Glomerular endothelial cell (primary cell): ENCODE measurements at places on chromosomes 12 and 14.

DNA sequence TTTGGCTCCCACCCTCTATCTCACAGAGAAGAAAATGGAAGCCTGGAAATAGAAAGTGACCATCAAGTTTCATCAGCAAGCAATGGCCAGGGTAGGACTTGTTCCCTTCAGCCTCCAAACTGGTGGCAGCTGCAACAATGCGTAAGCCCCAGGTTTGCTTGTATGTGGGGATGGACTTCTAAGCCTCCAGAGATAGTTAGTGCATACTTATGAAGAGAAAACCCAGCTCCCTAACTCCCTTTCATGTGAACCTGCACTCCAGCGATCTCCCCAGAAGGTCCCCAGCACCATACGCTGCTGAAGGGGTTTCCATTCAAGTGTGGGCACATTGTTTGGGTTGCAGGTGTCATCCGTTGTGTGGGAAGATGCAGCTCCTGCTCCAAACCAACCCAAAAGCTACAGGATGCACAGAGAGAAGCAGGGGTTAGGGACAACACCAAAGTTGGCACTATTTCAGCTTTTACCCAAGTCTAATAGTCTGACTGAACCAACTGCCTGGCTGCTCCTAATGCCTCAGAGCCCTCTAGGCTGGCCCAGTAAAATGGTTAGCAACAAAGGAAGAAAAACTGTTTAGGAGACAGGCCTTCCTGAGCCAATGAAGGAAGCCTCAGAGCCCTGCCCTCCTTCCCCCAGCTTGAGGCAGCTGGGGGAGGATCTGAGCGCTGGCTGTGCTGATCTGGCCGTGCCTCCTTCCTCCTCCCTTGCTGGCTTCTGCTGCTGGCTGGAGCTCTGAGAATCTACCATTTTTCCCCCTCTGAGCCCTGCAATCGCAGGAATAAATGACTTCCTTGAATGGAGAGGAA, 12.3 kb downstream of the ZFP36L1 start:
- DNase-seq = no peak

GRCh38 chr14:52051251-52051650, 17.6 kb downstream of the NID2 start:
- no peak for DNase-seq

DNA sequence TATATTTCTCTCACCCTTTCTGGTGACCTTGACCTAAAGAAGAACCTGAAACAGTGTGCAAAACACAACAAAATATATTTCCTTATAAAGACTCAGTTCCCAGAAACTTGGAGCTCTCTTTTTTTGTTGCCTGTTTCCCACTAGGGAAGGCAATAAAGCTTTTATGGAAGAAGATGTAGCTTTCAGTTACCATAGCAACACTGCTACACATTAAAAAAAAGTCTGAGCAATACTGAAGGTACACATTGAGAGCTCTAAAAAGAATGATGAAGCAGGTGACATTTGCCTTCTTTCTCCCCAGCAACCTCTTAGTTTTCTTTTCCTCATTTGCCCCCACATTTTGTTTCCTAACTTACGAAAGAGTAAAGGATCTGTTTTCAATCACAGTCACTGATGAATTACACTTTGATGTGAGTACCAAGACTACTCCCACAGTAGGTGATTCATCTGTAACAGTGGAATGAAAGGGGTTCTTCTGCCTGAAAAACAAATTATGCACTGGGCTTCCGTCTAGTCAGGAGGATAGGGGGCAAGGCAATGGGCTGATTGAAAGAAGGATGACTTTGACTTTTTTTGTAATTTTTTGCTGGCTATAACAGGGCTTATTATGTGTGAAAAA, 1.1 kb upstream of the CATSPERB start:
- no peak for DNase-seq

GRCh38 chr12:75374971-75375370, 15.9 kb upstream of the GLIPR1L2 start:
- DNase-seq = no peak

- DNase-seq = no peak
These were observed 63.3 kb downstream of the CALM1 start for GRCh38 chr14:90460136-90460535.

- peak; percentile 27 for DNase-seq
These were observed 46.8 kb downstream of the TMEM117 start for GRCh38 chr12:43882578-43883178.

- no peak for DNase-seq
These were observed 39.6 kb downstream of the TEAD4 start for GRCh38 chr12:2998789-2999264.

GRCh38 chr12:108810636-108811035, 46.7 kb downstream of the SSH1 start:
- DNase-seq = no peak

DNA sequence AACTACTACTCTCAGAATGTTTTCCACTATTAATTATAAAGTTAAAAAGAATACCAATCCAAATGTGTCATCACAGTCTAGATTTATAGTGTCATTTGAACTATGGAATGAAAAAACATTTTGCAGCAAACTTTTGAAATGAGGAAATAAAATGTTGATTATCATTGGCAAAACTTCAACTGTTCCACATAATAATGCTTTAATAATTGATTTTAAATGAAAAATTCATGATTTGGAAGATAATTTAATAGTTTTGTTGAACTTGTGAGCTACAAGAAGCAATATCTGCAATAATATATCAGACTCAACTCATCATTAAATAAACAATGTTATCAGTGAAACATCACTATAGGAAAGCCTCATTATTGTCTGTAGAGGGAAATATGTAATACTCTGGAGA, 48.2 kb upstream of the DCN start:
- no peak for DNase-seq

- no peak for DNase-seq
These were observed 262.4 kb upstream of the PDE3A start for GRCh38 chr12:20105943-20106342.

DNA sequence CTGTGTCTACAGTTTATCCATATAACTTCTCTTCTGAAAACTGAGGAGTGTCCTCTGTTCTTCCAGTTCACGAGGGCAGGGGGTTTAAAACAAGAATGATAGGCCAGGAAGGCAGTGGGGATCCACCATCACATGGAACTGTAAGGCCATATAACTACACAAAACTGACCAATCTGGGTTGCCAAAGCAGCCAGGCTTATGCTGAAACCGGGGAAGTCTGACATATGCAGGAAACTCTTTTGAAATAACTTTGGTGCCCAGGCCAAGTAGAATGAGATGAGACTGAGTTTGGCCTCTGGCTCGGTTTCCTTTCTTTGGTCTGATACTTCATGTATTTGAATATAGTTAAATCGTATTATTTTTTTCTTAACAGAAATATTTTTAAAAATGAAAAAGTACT, 18.0 kb upstream of the ATF1 start:
- DNase-seq = no peak

DNA sequence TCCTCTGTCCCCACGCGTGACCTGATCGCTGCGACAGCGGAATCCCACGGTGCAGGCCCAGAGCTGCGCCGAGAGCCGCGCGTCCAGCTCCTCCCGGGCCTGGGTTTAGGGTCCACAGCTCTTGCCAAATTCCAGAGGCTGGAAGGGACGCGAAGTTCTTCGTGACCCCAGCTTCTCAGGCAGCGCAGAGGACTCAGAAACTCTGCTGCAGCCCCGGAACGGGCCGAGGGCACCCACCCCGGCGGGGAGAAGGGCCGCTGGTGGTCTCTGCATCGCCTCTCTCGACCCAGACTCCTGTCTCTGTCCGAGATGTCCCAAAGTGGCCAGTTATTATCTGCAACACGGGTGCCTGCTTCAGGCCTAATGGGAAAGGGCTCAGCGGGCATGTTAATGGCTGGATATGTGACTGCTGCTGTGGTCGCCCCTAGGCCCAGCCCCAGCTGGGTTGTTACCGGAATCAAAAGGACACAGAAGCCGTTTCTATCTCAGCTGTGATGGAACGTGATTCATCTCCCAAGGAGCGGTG, 236.4 kb downstream of the VRK1 start:
- DNase-seq = no peak

- DNase-seq = no peak
These were observed 75.8 kb downstream of the GPATCH2L start for GRCh38 chr14:76227450-76228050.

GRCh38 chr12:21879312-21879711, 61.9 kb downstream of the ABCC9 start:
- DNase-seq = no peak

GRCh38 chr12:4615667-4616066, 33.2 kb downstream of the AKAP3 start:
- no peak for DNase-seq

GRCh38 chr14:80575763-80576162, 364.5 kb upstream of the DIO2 start:
- DNase-seq = no peak

DNA sequence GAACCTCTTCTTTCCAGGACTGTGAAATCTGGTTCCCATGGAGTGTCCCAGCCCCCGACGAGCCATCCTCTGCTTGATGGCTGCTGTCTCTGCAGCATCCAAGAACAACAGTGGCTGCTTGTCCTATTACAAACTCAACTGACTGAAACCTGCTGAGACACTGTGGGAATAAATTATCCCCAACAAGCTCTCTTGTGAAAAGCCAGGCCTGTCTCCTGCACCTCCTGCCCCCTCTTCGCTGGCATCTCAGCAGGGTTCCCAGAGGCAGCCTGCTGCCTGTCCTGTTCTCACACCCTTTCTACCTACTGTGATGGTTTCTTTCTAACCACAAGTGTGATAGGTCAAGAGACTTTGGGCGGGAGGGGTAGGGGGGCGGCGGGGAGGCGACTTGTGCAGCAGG, 180.2 kb downstream of the TSPAN9 start:
- no peak for DNase-seq

DNA sequence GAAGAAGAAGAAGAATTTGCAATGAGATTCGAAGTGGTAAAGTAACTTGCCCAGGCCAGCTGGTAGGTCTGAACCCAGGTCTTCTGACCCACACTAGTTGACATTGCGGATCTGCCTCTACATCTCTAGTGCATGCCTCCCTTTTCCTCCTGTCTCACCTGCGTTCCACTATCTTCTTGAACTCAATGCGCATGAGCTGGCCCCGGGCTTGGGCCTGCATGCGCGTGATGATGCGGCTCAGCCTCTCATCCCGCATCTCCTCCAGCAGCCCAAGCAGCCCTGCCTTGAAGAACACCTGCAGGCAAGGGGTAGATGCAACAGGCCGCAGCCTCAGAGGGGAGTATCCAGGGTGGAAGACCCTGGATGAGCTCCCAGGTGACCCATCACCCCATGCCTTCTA, 11.9 kb downstream of the MYH6 start:
- no peak for DNase-seq

DNA sequence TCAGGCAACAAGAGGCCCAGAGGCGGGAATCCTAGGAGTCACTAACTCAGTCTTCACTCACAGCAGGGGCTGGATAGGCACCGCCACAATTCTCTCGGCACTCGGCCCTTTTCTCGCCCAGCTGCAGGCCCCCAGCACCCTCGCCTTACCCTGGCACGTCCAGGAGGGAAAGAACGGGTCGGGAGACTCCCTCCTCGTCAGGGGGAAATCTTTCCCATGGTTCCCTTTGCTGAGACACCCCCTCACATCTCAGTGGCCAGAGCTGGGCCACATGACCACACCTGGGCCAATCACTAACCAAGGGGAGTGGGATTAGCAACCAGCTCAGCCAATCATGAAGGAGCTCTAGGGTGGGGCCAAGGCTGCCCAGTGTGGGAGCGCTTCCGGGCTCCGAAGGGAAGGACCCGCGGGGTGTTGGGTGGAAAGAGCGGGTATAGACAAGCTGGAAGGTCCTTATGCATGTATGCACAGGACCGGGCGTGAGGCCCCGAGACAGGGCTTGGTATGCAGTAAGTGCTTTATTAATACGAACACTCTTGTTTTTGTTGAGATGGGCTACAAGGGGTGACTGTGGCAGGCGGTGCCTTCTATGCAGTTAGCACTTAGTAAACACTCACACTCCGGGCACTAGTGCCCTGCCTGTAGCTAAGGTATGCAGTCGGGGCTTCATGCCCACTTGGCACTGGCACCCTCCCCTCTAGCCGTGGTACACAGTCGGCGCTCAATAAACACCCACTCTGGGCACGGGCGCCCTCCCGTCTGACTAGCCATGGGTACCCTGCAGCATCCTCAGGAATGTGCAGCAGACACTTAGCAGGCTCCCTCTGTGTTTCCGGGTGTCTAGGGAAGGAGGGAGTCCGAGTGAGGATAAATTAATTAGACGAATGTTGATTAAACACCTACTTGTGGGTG, 40.3 kb downstream of the ADGRD1 start:
- no peak for DNase-seq

DNA sequence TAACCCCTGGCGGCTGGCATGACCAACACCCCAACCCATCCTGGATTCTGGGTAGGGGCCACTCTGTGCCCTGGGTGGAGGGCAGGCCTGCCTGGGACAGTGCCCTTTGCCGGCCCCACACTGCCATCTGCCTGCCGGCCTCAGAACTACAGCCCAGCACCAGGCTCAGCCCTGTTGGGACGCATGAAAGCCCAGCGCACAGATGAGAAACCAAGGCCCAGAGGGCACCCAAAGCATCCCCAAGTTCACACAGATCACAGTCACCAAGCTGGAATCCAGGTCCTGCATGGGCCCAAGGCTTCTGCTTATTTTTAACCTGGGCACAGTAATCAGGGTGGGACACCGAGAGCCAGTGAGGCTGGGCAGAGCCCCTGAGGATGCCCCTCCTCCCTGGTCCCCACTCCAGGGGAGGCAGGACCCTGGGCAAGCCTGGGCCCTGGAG, 26.2 kb downstream of the RFLNA start:
- no peak for DNase-seq

- DNase-seq = peak; percentile 29
These were observed 93.5 kb downstream of the LRRC74A start for GRCh38 chr14:76919431-76920330.

DNA sequence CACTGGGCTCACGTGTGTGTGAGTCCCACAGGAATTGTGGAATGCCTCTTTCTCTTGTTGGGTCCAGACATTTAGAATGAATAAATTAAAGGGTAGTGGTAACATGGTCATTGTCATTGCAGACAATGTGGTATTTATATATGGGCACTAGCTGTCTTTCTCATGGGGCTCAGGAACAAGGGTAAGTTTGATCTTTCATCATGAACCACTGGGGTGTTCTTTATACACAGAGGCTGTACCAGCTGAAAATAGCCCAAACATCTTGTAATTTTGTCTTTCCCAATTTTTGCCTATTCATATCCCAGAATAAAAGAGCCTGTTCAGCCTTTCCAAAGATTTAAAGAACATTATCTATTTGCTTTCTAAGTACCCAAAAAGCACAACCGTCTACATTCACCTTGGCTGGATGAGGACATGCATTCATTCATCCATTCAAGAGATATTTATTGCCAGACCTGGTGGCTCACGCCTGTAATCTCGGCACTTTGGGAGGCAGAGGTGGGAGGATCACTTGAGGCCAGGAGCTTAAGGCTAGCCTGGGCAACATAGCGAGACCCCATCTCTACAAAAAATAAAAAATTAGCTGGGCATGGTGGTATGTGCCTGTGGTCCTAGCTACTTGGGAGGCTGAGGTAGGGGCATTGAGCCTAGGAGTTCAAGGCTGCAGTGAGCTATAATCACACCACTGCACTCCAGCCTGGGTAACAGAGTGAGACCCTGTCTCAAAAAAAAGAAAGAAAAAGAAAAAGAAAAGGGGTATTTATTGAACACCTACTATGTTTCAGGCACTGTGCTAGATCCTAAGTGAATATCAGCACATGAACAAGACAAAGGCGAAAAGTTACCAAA, 4.4 kb upstream of the FOS start:
- DNase-seq = no peak

GRCh38 chr14:46769292-46769691, 117.7 kb upstream of the RPL10L start:
- DNase-seq = no peak

- no peak for DNase-seq
These were observed 805.4 kb downstream of the VRK1 start for GRCh38 chr14:97602438-97603117.
